ENCODE measurements at places on chromosomes 13 and 19.
A peak's percentile ranks its signal among the peaks of the same experiment; 100 is the strongest.

DNA sequence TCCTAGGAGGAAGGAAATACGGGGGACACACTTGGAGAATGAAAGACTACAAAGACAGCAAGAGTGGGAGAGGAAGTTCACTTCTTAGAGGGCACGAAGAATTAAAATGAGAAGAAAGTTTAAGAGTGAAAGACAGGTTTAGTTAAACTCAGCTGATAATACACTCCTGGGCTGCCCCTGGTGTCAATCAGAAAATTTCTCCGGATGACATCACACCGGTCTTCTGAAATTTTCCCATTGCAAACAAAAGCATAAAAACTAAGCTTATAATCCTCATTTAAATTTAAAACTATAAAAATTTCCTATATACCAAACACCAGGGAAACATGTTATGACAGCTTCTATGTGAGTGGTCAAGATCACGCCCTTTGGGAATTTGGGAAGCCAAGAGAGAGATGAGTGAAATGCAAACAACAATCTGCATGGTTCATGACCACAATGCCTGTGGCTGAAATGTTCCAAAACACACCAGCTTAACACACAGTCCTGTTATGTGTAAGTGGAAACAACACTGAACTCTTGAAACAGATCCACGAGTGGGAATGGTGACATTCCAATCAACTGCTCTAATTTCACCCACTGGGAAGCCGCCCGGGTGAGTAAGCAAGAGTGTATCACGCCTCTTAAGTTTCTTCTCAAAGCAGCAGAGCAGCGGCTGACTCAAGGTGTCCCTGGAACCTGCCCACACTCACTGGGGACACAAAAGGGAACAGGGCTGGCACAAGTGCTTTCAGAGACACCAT lies 49.0 kb downstream of the BRD4 start:
- DNase-seq = no peak

- no peak for DNase-seq
Observed at GRCh38 chr19:39817888-39818561, 15.9 kb downstream of the DYRK1B start.

GRCh38 chr13:53311561-53311960 lies 282.9 kb downstream of the OLFM4 start:
- no peak for DNase-seq

GRCh38 chr13:99432609-99433542 lies 68.4 kb upstream of the TM9SF2 start:
- peak; percentile 61 for DNase-seq

GRCh38 chr13:29758531-29759114 lies 91.8 kb downstream of the UBL3 start:
- no peak for DNase-seq

- DNase-seq = no peak
Observed at GRCh38 chr13:45109102-45109720, 11.1 kb upstream of the GTF2F2 start.

DNA sequence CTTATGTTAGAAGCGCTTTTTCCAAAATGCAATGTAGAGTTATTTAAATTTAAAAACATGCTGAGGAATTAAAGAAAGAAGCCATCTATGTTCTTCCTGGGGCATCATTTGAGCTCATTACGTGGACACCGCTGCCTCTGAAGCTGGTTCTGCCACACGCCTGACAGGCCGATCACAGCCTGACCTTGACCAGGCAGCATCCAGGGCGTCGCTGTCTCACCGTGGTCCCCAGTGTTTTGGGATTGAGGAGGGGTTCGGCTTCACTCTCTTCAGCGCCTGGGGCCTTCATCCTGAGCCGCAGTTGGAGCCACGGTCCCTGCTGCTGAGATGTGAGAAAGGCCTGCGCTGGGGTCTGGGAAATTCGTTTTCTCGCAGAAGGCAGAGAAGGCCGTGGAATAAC lies 64.0 kb downstream of the ATP11A start:
- no peak for DNase-seq

DNA sequence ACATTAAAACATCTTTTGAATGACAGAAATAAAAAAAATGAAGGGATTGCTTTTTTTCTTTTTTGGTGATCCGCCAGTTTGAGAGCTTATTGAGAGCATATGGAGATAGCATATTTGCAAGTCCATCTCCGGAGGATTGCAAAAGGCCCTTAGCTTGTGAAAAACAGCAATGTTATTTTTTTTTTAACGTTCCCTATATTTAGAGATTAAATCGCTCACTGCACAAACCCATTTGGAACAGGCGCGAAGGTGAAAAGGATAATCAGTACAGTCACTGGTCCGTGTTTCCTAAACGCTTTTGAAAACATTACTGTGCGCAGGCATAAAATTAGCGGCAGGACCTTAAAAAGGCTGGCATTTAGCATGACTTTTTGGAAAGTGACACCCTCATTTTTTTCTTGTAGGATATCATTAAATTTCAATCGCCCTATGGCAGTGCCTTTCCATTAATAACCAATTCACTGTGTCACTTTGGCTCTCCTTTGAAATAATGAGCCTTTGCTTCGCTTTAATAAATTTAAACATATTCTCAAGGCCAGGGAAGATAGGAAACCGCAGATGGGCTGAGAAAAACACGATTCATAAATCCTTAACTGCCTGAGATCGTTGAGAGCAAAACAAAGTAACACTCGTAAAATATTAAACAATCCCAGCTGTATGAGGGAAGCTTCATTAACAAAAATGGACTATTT lies 342.2 kb downstream of the DACH1 start:
- no peak for DNase-seq

DNA sequence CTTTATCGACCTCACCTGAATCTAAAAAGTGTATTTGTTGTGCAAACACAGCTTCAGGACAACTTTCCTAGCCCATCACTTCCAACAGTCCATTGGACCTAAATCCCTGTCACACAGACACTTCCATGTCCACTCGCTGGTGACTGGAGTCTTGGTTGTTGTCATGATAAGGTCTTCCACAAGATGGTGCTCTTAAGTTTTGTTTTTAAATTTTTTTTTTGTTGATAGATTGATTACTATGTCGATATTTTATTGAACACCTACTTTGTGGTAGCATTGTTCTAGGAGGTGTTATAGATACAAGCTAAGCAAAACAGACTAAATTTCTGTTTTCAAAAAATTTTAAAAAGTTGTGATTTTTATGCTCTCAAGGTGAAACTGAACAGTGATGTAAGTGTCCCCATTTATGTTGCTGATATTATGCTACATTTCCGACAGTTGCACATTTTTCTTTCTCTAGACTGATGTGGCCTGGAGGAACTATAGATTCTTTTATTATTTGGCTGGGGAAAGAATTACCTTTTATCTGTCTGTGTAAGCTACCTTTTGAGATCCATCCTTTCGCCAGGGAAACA lies 8.1 kb upstream of the ERICH6B start:
- no peak for DNase-seq

DNA sequence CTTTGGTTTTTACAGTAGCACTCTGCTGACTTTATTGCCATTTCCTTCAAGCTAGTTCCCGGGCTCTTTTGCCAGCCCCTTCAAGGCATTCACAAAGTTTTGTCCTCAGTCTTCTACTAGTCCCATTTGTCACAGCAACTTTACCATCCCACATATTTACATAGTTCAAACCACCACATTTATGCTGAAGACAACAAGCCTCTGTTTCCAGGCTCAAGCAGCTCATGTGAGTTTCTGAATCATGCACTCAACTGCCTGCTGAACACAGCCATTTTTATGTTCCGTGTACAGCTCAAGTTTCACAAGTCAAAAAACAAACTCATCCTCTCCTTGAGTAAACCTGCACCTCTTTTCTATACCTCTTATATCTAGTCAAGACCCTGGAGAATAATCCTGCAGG lies 977.0 kb upstream of the SLC10A2 start:
- no peak for DNase-seq

DNA sequence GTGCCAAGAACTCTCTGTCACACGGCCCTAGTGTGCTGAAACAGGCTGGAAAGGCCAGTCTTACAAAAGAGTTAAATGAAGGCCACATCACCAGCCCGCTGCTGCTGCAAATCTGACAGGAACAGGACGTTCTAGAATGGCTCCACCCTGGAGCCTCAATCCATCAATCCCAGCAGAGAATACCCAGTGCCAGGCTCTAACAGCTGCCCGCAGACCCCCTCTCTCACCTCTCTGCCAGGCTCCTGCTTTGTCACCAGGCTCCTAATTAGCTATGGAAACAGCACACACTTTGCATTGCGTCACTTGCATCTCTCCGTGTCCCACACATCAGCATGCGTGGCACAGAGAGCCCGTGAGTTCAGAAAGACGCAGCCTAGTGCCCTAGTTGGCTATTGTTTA lies 314.1 kb downstream of the FOXO1 start:
- DNase-seq = no peak

DNA sequence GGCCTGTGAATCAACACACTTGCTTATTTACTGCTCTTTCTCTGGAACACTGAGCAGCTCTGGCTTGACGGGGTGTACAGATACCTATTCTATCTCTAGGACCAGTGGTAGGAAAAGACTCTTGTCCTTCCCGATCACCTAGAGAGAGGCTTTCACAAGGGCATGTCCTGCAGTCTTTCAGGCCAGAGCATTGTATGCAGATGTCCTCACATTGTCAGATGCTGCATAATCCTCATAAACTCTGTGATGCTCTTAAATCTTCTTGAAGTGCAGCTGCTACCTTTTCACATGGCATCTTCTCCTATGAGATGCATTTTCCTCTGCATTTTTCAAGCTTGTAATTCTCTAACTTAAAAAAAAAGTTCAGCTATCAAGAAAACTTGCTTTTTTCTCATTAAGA lies 369.4 kb downstream of the OLFM4 start:
- DNase-seq = no peak

DNA sequence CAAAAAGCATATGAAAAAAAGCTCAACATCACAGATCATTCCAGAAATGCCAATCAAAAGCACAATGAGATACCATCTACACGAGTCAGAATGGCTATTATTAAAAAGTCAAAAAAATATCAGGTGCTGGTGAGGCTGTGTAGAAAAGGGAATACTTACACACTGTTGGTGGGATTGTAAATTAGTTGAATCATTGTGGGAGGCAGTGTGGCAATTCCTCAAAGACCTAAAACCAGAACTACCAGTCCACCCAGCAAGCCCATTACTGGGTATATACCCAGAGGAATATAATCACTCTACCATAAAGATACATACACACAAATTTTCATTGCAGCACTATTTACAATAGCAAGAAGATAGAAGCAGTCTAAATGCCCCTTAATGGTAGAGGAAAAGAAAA lies 529.9 kb downstream of the SLITRK1 start:
- no peak for DNase-seq

DNA sequence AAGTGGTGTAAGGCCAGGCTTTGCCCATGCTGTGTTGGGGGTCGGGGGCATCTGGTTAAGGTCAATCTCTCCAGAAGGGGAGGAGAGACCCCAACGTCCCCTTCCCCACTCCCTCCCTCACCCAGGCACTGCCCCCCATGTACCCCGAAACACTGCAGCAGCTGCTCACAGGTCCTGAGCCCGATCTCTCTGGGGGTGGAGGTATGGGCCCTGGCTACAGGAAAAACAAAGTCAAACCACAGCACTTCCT lies 10.2 kb downstream of the CAPN12 start:
- no peak for DNase-seq

DNA sequence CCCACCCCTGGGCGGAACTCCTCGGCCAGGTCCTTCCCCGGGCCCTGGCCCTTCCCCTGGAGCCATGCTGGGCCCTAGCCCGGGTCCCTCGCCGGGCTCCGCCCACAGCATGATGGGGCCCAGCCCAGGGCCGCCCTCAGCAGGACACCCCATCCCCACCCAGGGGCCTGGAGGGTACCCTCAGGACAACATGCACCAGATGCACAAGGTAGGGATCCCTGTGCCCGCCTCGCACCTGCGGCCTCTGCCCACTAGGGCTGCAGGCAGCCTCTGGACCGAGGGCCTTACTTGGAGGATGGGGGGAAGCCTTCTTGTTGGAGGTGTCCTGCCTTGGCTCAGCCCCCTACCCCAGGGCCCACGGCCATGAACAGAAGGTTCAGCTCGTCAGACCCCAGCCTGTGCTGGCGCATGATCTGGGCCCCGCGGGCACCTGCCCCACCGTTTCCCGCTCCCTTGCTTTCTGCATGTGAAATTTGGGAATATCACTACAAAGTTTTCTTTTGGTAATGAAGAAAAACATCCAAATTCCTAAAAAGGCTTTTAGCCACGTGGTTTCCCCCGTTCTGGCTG lies 23.4 kb downstream of the SMARCA4 start:
- DNase-seq = no peak

DNA sequence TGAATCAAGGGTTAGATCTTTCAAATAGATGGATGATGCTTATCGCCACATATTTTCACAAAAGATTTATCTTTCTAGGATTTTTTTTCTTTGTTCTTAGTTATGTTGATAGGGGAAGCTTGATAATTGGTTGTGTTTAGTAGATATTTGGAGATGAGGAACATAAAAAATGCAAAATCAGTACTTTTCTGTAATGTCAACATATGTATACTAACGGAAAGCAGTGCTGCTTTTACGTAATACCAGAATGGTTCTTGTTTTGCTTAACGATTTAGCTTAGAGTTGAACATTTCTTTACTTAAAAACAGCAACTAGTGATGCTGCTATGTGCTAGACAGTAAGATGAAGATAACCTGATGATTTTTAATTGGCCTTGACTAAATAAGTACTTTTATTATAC lies 3.0 kb downstream of the ZMYM2 start:
- no peak for DNase-seq

DNA sequence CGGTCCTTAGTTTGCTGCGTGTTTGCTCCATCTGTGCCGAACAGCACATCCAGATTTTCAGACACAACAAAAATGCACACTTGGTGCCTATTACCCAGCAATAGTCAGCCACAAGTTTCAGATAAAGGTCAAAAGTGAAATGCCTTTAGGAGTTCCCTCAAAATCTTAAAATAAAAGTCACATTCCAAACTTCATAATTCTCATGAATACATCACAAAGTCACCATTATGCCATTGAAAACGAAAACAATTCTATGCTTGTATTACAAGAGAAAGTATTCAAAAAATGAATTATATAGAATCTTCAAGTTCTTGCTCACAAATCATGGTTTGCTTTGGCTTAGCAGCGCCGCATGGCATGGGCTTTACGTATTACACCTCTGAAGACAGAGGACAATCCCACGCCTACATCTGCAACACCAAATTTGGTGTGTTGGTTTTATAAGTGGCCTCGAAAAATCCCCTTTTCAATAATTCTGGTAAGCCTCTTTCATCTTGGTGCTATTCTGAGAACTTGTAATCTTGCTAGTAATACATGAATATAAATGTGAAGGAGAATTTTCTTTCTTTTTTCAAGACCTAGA lies 26.6 kb downstream of the COL4A1 start:
- no peak for DNase-seq

GRCh38 chr13:76993021-76993420 lies 1.1 kb downstream of the CLN5 start:
- DNase-seq = no peak
